ENCODE measurements at places on chromosomes 7 and 10. TPM values are rescaled to one million over a fixed set of nuclear protein-coding genes. Genes with fewer than 3 reads are reported as not detected.

PVRIG gene
- total RNA-seq = not detected

FOXI2 gene
- not detected for total RNA-seq

FGFR2 gene
- total RNA-seq = 163 TPM

KCNH2 gene
- 14.4 TPM for total RNA-seq

PBLD gene
- total RNA-seq = 7.9 TPM

GPRIN2 gene
- total RNA-seq = 4.9 TPM

PAXIP1 gene
- 10.3 TPM for total RNA-seq

NPFFR1 gene
- total RNA-seq = 1.8 TPM

ELOVL3 gene
- total RNA-seq = 0.40 TPM

ARHGEF5 gene
- total RNA-seq = 3.5 TPM

TMEM176B gene
- 50.6 TPM for total RNA-seq

CALHM1 gene
- 0.20 TPM for total RNA-seq

UPK3B gene
- 0.89 TPM for total RNA-seq

CYP2C8 gene
- 1.8 TPM for total RNA-seq

- no peak for DNase-seq
These were observed 45.2 kb downstream of the NSUN6 start for GRCh38 chr10:18606051-18606695.

GRCh38 chr7:158407581-158408317 lies 179.9 kb downstream of the PTPRN2 start:
- DNase-seq = peak; percentile 53

- peak; percentile 69 for DNase-seq
These were observed at the start of gene NACAD for GRCh38 chr7:45088821-45089340. TSS of gene NACAD (minus strand) at chr7:45088969. CDS start at chr7:45088894, 75 bp downstream.

- no peak for DNase-seq
These were observed 106.7 kb downstream of the PTPRE start for GRCh38 chr10:128013626-128014025.

GRCh38 chr10:73968098-73968521 lies 29.8 kb upstream of the VCL start:
- no peak for DNase-seq

DNA sequence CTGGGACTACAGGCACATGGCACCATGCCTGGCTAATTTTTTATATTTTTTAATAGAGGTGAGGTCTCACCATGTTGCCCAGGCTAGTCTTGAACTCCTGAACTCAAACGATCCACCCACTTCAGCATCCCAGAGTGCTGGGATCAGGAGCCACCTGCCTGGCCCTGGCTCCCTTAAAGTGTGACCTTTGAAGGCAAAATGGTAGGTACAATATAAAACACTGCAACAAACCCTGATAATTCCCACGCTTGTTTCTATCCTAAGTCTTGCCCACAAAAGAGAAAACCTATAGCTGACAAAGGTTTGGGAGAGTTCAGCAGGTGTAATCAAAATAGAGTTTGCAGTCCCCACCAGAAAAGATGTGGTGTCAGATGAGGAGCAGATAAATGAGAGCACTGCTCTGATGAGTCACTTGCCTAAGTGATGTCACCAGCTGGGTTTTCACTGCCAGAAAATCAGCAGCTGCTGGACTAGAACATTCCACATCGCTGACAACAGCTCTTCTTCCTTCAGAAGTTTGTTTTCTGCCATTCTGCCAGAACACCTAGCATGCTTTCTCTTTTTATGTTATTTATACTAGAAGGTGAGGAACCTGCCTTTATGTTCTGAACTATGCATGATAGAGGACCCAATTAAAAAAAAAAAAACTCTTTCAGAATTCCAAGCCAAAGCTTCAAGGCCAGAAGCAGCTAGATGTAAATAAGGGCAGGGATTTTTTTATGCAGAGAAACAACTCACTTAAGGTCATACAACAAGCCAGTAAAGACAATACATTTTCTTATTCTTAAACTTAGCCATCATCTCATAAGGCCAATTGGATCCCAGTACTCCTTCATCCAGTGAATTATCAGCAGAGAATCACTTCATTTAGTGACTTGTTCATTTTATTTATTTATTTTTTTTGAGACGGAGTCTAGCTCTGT lies 18.0 kb downstream of the PURB start:
- no peak for DNase-seq

GRCh38 chr10:76869931-76870330 lies 767.7 kb downstream of the KCNMA1 start:
- no peak for DNase-seq

DNA sequence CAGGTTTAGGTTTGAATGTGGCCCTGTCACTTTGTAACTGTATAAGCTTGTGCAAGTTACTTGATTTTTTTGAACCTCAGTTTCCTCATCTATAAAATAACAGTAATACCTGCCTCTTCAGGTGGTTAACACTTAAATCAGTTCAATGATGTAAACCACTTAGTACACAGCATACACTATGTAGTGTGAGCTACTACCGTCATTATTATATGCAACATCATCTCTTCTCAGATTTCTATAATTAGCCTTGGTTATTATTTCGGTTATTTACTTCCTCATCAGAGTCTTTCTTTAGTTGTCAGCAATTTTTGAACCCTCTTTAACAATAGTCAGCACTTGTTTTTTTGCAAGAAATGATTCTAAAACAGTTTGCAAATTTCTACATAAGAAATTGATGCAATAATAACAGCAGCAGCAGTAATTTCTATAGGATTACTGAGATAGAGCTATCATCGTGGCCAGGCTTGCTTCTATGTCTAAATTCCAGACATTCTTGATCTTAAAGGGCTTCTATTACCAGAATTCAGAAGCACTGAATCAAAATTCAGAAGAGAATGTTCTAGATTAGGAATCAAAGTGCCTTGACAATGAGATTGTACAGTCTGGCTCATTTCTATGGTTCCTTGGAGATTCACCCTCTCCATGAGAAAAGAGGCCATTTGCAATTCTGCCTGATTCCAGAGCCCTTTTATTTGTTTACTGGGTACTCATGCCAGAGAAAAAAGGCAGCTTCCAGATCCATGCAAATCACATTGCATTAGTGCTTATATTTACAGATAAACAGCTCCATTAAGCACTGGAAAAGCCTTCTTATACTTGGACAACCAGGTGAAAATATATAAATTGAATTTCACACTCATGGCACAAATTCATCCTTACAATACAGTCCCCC lies 25.0 kb upstream of the WDR11 start:
- DNase-seq = peak; percentile 48

GRCh38 chr7:81802251-81802650 lies 32.4 kb upstream of the HGF start:
- no peak for DNase-seq

GRCh38 chr7:36692456-36692855 lies 31.8 kb downstream of the AOAH start:
- DNase-seq = no peak

- peak; percentile 99 for DNase-seq
These were observed 501.0 kb upstream of the GALNT17 start for GRCh38 chr7:70630818-70631457.

- DNase-seq = no peak
These were observed 76.7 kb downstream of the SFMBT2 start for GRCh38 chr10:7333961-7334641.

GRCh38 chr7:116633131-116633988 lies 38.6 kb upstream of the MET start:
- no peak for DNase-seq

- DNase-seq = no peak
These were observed 3.5 kb downstream of the INPP5A start for GRCh38 chr10:132541129-132541528.

DNA sequence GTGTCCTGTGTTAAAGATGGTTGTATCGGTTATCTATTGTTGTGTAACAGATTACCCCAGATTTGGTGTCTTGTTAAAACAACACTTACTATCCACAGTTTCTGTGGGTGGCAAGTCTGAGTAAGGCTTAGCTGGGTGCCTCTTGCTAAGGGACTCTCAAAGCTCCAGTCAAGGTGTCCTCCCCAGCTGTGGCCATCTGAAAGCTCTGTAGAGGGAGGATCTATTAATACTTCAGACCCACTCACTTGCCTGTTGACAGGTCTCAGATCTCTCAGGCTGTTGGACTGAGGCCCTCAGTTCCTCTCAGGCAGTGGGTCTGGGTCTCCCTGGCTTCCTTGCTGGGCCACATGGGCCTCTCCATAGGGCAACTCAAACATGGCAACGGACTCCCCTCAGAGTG lies 19.6 kb downstream of the ARID5B start:
- no peak for DNase-seq

DNA sequence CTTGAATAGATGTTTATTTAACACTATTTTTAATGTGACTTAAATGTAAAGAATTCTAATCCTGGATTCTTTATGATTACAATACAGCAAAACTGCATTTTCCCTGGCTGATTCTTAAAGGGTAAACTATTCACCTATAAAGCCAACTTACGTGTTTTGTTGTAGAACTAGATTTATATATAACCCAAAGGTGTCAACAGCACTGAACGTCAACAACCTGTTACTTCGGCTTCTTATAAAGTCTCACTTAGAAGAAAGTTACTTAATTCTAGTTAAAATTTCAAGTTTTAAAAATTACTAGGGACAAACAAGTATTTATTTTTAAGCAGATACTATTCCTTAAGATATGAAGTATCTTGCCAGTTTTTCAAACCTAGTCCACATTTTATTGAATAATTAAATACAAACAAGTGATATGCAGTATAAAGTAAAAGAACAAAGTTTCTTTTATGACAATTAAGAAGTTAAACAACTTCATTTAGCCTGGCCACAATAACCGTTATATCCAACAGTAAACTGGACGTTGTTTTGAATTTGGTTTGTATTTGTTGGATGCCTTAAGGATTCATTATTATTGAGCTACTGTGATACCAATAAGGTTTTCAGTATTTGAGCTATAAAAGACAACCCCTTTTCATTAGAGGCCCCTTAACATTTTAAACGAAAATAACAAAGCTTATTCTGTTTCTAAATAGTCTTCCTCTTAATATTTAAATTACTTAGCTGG lies 83.1 kb downstream of the SNX10 start:
- no peak for DNase-seq

DNA sequence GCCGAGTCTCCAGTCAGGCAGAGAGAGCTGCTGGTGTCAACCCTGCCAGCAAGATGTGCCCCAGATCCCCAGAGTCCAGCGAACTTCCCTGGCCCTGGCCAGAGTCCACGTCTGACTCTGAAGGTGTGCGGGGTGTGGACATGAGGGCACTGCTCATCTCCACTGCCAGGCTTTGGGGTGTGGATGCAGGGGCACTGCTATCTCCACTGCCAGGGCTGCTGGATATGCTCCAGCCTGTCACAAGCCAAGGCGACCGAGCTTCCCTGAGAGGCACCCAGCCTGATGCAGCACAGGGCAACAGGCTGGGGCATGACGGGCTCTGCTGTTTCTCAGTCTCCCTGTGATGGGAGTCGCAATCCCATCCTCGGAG lies 596.8 kb downstream of the PTPRN2 start:
- DNase-seq = no peak

GRCh38 chr10:58721601-58722281 lies 209.1 kb downstream of the BICC1 start:
- no peak for DNase-seq

DNA sequence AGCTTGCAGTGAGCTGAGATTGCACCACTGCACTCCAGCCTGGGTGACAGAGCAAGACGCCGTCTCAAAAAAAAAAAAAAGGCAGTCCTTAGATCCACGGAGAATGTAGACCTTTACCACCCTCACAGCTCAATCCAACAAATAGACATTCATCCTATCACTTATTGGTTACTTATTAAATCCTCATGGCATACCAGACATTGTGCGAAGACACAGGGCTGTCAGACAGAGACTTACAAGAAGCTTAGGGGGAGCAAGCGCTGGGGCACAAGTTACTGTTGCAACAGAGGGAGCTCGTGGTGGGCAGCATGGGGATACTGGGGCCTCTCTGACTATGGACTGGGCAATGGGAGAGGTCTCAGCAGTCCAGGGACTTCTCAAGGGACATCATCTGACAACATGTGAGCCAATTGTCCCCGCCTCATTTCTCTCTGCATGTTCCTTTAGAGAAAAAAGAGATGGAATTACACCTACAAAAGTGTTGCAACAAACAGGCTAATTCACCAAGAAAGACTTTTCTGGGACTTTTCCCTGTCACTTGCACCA lies 82.8 kb upstream of the TNS3 start:
- DNase-seq = no peak

- no peak for DNase-seq
These were observed 155.2 kb downstream of the DGKI start for GRCh38 chr7:137691566-137691965.
